DMS153 (cell line): ENCODE measurements at places on chromosomes 12 and 14.
A peak's percentile ranks its signal among the peaks of the same experiment; 100 is the strongest.

DNA sequence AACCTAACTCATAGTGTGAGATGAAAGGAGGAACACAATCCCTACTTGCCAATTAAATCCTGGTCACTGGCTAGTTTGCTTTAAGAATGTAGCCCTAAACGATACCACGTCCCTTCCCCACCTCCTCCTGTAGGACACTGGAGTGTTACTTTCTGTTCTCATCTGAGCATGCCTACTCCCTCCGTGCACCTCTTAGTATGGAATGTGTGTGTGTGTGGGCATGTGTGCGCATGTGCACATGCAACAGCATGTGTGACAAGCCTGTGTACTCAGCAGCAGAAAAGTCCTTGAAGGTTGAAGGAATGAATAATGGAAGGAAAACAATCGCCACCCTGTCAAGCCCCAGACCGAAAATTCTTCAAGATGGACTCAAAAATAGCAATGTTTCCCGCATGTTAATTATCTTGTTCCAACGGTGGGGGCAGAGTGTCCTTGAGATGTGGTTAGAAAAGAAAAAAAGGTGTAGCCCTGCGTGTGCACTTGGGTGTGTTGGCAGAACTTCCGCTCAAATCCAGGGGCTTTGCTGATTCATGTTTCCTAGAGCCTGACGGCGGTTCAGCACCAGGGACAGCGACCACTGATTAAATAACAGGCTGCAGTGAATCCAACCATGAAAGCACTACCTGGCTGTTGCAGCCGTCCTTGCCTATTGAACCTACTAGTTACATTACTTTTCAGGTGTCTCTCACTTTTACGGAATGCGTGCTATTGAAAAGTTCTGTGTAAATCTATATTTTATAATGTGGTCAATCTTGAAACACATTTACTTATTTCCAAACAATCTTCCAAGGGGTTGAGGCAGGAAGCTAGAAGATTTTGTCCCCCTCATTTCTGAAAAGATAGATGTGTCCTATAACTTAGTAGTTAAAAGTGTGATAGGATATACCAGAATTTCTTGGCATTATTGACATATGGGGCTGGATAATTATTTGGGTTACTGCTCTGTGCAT, 79.8 kb downstream of the SRRM4 start:
- no peak for DNase-seq

DNA sequence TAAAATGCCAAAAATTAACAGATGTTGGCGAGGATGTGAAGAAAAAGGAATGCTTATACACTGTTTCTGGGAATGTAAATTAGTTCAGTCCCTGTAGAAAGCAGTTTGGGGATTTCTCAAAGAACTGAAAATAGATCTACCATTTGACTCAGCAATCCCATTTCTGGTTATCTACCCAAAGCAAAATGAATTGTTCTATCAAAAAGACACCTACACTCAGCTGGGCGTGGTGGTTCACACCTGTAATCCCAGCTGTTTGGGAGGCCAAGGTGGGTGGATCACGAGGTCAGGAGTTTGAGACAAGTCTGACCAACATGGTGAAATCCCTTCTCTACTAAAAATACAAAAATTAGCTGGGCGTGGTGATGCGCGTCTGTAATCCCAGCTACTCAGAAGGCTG, 279.3 kb upstream of the PDE3A start:
- no peak for DNase-seq

GRCh38 chr14:65173973-65174693, 71.8 kb upstream of the MAX start:
- no peak for DNase-seq

GRCh38 chr14:93219103-93219726, 12.2 kb downstream of the UBR7 start:
- DNase-seq = peak; percentile 36

DNA sequence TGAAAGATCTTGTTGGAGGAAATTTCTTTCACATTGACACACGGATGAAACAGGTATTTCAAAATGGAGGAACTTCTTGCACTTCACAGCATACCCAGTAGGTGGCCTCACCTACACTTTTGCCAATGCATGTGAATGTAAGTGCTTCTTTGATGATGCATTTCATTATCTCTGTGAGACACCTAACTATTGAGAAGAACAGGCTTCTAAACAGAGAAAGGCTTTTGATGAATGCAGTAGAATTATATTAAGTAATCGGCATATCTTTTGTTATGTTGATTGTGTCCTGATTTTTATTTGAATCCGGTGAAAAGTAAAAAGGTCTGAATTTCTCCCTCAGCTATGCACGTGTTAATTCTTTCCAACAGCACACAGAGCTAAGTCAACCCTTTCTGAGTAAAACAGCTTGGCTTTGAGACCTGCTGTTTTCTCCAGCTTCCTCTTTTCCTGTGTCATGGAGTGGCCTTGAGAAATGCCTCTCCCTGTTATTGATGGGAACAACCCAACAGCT, 399.0 kb downstream of the NAV3 start:
- no peak for DNase-seq

DNA sequence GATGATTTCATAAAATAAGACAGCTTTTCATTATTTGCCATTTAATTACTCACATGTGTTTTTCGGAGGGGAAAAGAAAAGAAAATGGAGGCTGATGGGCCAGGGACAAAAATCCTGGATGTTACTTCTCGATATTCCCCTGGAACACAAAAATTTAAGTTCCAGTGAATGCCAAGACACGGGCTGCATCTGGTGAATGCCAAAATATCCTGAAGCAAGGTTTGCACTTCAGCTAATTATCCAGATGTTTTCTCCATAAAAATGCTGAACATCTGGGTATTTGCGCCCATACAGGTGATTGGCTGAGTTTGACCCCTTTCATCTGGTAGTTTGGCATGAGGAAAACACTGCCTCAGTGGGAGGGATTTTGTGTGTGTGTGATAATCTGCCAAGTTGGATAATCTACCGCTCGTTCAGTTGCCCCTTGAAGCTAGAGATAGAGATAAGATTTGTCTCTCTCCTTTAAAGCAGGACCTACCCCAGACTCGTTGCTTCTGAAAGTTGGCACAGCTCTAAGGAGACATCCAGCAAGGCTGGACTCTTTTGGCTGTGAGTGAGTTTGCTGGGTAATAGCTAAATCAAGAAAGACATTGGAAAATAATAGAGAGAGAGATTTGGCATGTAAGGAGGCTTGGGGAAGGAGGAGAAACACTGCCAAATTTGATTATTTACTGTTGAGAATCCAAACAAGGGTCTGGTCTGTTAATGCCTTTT, 390.0 kb downstream of the EGLN3 start:
- no peak for DNase-seq

DNA sequence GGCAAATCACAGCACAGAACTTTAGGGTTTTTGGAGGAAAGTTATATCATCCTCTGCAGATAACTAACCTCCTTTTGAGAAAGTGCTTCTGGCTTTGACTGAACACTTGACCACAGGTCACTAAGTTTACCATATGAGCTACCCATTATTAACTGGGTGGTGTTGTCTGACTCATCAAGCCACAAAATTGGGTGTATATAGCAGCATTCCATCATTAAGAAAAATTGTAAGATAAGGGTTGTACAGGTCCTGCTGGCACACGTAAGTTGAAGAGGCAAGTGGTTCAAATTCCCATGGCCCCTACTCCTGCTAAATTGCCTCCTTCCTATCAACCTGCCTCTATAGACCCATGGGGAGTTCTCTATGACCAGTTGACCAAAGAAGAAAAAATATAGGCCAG, 39.5 kb downstream of the L2HGDH start:
- DNase-seq = no peak

GRCh38 chr12:6360578-6361490, 14.5 kb downstream of the SCNN1A start:
- DNase-seq = no peak

GRCh38 chr14:23570806-23571483, 3.4 kb upstream of the AP1G2 start:
- no peak for DNase-seq

GRCh38 chr14:72284176-72284575, 351.9 kb downstream of the RGS6 start:
- no peak for DNase-seq

GRCh38 chr12:11958221-11959091, 112.3 kb upstream of the BCL2L14 start:
- DNase-seq = no peak

DNA sequence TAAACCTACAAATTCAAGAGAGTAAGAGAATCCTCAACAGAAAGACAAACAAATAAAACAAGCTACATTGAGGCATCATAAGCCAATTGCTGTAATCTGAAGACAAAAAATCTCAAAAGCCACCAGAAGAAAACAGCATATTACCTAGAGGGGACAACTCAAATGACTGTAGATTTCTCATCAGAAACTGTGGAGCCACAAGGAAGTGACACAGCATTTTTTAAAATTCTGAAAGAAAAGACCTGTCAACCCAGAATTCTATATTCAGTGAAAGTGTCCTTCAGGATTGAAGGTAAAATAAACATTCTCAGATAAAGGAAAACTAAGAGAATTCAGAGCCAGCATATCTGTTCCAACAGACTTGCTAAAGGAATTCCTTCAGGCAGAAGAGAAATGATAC, 147.8 kb upstream of the DHRS4 start:
- DNase-seq = no peak

- DNase-seq = no peak
Observed at GRCh38 chr14:33647385-33647786, 303.5 kb downstream of the EGLN3 start.

DNA sequence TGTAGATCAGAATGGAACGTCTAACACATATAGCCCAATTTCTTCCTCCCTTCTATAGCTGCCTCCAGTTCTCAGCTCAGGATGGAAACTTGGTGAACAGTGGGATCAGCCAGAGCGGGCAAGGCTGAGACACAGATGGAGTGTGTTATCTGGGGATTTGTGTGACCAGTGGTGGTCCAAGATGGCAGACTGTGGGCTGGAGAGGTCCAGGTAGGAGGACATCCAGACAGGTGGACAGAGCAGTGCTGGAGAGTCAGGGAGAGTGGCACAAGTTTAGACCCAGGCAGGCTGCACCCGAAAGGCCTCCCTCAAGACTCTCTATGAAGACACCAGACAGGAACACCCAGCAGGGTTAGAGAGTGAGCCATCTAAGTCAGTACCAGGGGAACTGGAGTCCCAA, 116.1 kb upstream of the CPSF6 start:
- no peak for DNase-seq

DNA sequence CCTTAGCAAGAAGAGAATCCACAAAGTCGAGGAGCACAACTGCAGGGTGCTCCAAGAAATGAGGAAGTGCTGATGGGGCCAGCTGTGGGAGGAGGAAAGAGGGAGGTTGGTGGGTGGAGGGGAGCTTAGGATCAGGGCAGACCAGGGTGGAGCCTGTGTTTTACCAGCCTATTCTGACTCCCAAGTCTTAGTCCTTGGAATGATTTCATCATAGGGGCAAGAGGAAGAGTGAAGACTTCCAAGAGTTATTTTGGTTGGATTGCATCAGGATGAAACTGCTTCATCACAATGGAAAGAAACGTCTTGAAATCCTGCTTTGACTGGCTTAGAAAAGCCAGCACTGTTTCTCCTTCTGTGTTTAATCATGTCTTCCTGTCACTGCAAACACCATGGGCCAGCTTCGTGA, 194.0 kb downstream of the DPF3 start:
- no peak for DNase-seq

GRCh38 chr12:23576372-23576771, 373.1 kb downstream of the SOX5 start:
- no peak for DNase-seq

GRCh38 chr14:81211844-81212243, 8.9 kb downstream of the GTF2A1 start:
- no peak for DNase-seq

DNA sequence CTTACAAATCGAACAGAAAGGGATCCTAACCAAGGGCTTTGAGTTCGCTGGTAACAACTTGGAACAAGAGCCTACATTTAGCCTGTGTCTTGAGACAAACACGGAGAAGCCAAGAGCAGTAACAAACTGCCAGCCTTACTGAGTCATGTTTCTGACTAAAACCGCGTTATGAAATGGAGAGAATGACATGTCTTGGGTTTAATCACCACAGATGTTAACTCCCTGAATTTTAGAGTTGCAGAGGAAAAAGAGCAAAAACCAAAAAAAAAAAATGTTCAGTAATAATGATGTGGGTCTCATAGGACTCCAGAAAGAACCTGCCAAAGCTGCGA, 1.0 kb downstream of the BLTP3B start:
- no peak for DNase-seq

GRCh38 chr14:101082436-101083384, 179.2 kb upstream of the RTL1 start:
- no peak for DNase-seq

- DNase-seq = no peak
Observed at GRCh38 chr14:24673534-24674203, 39.7 kb upstream of the GZMB start.

DNA sequence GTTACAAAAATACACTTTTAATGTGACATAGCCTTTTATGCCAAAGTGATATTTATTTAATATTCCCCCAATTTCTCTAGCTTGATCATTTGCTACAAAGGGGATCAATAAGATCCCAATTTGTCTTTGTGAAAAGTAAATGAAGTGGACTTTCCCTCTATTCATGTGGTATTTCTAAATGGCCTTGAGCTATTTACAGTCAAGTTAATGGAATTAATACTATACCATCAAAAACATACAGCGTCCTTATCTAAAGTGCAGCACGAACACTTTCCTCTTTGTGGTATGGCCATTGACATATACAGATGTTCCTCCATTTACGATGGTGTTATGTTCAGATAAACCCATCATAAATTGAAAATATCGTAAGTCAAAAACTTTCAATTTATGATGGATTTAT, 23.2 kb downstream of the CFL2 start:
- no peak for DNase-seq

- DNase-seq = no peak
Observed at GRCh38 chr12:40942326-40942725, 245.8 kb upstream of the PDZRN4 start.

GRCh38 chr12:49553512-49554088, 14.3 kb downstream of the MCRS1 start:
- DNase-seq = peak; percentile 60

DNA sequence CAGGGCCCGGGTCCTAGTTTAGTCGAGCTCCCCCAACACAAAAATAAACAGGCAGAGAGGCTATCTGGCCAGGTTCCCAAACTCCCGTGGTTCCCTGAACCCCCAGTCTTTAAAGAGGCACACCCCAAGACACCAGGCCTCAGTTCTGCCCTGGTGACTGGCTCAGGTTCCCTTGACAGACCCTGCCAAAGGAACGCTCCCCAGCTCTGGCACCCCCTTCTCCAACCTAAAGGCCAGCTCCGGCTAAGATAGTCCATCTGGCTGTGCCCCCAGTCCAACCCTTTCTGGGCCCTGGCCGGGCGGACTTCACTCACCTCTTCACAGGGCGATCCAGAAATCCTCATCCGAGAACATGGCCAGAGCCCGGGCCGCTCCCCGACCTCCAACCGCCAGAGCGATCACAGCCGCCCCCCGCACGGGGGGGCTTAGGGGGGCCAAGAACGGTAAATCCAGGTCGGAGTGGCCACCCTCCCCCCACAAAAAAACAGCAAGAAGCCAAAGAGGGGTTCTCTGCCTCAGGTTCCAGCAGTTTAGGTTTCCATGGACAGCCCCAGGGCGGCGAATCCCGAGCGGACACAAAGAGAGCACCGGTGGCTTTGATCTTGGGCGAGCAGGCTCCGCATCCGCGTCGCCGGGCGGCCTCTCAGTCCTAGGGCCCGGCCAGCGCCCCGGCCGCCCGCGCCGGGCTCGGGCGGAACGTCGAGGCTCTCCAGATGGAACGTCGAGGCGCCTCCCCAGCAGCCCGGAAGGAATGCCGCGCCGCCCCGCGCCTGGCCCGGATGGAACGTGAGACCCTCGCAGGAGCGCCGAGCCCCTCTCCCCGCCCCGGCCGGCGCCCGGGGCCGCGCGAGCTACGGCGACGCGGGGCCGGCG, 1.1 kb downstream of the KMT2D start:
- no peak for DNase-seq
